Pancreas (tissue), 10 donors: ENCODE measurements at places on chromosomes 2 and 18. TPM values are rescaled to one million over a fixed set of nuclear protein-coding genes. Genes with fewer than 3 reads are reported as not detected.

- no peak overlapping the region for H3K4me3 ChIP-seq
- no peaks in the 10 kb centered on the region for H3K27me3 ChIP-seq
- H3K27ac ChIP-seq = no peak overlapping the region
- DNase-seq = no peak
Measured at GRCh38 chr18:24198461-24198860, 59.6 kb downstream of the CABYR start.

DNA sequence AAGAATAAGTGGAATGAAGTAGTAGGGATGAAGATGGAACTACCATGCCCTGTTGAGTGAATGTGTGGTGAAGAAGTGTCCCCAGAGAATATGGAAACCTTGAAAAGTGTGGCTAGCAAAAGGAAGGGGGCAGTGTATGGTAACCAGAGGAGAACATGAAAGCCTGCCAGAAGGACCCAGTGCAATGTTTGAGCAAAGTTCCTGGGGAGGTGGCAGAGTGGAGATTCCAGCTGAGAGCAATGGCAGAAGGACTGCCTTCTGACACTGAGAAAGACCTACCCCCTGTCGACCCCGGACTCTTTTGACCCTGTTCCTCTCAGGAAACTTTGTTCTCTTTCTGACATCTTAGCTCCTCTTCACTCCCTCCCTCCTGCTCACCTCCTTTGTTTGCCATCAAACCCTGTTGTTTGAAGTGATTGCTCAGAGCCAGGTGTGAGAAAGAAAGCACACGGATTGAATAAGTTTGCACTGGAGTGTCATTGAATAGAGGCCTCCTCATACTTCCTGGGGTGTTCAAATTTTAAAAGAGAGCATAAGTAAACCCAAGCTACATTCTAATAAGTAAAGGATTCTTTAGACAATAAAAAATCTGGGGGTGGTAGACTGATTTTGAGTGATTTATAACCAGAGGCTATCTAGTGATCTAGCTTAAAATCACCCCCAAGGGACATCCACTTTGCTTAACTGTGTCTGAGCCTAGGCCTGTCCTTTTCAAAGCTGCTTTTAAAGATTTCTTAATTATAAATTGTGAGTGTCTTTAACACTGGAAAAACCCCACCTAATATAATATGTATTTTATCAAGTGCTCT is 57.1 kb downstream of the TRIB2 start:
- H3K4me3 ChIP-seq = no peak overlapping the region
- no peak overlapping the region for H3K27ac ChIP-seq
- H3K4me1 ChIP-seq = no peaks in the 10 kb centered on the region
- no peak for DNase-seq
- H3K27me3 ChIP-seq = no peaks in the 10 kb centered on the region

GRCh38 chr2:223735659-223736244 is 101.6 kb downstream of the AP1S3 start:
- no peaks in the 10 kb centered on the region for H3K27me3 ChIP-seq
- H3K4me1 ChIP-seq = no peaks in the 10 kb centered on the region
- no peak overlapping the region for H3K27ac ChIP-seq
- H3K4me3 ChIP-seq = no peak overlapping the region

DNA sequence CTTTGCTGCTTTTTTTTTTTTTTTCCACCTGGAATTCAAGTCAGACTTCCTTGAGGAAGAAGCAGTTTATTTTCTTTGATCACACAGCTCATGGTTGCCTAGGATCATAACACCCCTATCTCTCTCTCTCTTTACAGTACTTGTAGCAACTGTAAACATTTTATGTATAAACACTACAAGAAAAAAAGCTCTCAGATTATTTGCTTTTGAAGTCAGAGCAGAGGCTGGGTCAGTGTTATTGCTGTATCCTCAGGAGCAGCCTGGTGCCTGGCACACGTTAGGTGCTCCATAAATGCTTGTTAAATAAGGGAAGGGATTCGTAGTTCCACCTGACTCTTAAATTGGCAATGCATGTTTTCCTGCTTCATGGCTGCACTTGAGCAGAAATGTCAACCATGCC is 221.2 kb downstream of the TGIF1 start:
- H3K27me3 ChIP-seq = no peaks in the 10 kb centered on the region
- no peak overlapping the region for H3K4me3 ChIP-seq
- no peak overlapping the region for H3K27ac ChIP-seq
- DNase-seq = no peak
- H3K4me1 ChIP-seq = peaks cover 4% of the 10 kb centered on the region

DNA sequence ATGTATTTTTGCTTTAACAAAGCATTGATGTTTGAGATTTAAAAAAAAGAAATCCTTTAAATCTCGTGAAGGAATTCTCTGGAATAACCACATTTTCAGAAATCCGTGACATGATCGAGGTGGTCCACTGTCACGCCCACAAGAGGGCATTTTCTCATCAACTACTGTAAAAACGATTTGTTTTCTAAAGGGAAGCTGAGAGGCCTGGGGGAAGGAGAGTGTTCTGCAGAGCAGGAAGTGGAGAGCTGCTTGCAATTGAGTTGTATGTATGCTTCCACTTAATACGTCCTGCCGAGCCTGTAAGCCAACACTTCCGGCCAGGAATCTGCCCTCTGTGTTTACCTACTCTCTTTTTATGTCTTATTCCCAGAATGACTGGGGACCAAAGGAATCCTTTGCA is 19.4 kb downstream of the KLHL29 start:
- H3K27me3 ChIP-seq = no peaks in the 10 kb centered on the region
- H3K36me3 ChIP-seq = no peaks in the 10 kb centered on the region
- no peak overlapping the region for H3K4me3 ChIP-seq
- no peak overlapping the region for H3K27ac ChIP-seq

DNA sequence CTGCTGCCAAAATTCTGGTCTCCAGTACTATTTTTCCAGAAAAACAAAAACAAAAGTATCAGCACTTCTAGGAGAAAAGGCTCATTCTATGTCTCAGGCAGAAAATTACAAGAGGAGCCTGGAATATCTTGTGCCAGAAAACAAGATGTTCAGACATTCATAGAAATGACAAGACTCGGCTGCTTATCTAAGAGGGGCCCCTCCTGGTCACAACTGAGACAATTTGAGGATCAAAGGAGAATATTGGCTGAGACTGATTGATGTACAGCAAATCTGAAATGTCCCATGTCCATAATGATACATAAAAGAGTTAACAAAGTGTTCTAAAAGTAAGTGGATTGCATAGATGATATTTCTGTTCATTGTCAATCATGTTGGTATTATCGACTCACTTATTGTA is 2.4 kb upstream of the RPS7 start:
- H3K4me1 ChIP-seq = peaks cover 20% of the 10 kb centered on the region
- H3K36me3 ChIP-seq = peaks cover 14% of the 10 kb centered on the region
- no peaks in the 10 kb centered on the region for H3K27me3 ChIP-seq
- DNase-seq = no peak

GRCh38 chr18:32422201-32422600 is 48.5 kb downstream of the GAREM1 start:
- no peak for DNase-seq
- no peaks in the 10 kb centered on the region for H3K27me3 ChIP-seq
- peaks cover 22% of the 10 kb centered on the region for H3K4me1 ChIP-seq
- H3K27ac ChIP-seq = no peak overlapping the region
- no peak overlapping the region for H3K4me3 ChIP-seq
- H3K36me3 ChIP-seq = no peaks in the 10 kb centered on the region

The ASAP2 gene
- 10.2 TPM for total RNA-seq

The TTR gene
- 475 TPM for total RNA-seq

The SLC4A5 gene
- total RNA-seq = 1.5 TPM

The LOXHD1 gene
- 0.15 TPM for total RNA-seq
